ENCODE measurements at places on chromosomes 4 and X.
A peak's percentile ranks its signal among the peaks of the same experiment; 100 is the strongest.

DNA sequence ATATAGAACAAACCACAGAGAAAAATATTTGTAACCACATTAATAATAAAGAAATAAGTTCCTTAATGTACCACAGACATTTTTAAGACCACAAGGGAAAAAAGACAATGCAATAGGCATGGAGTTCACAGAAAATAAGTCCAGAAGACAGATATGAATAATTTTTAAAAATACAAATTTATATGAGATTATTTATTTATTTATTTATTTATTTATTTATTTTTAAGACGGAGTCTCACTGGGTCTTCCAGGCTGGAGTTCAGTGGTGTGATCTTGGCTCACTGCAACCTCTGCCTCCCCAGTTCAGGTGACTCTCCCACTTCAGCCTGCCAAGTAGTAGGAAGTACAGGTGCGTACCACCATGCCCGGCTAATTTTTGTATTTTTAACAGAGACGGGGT lies 53.7 kb downstream of the THAP9 start:
- no peak for DNase-seq

GRCh38 chrX:5842601-5843000 lies 386.1 kb downstream of the NLGN4X start:
- DNase-seq = no peak

DNA sequence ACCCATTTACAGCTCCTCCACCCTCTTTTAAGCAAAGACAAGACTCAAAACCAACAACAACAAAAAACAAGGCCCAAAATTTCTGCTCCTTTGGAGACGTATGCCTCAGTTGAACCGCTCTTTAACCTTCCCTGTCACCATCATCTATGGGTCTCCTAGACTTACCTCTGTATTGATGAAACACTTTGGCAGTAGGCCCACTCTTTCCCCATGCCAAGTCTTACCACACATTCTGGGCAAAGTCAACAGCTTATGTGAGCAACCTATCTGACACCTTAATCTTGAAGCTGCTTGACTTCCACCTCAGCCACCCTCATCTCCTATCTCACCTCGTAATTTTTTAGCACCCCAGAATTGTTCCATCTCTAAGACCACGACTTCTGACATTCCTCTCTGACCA lies 99.7 kb upstream of the CXorf66 start:
- DNase-seq = no peak

GRCh38 chrX:133214301-133214700 lies 3.9 kb downstream of the TFDP3 start:
- no peak for DNase-seq

DNA sequence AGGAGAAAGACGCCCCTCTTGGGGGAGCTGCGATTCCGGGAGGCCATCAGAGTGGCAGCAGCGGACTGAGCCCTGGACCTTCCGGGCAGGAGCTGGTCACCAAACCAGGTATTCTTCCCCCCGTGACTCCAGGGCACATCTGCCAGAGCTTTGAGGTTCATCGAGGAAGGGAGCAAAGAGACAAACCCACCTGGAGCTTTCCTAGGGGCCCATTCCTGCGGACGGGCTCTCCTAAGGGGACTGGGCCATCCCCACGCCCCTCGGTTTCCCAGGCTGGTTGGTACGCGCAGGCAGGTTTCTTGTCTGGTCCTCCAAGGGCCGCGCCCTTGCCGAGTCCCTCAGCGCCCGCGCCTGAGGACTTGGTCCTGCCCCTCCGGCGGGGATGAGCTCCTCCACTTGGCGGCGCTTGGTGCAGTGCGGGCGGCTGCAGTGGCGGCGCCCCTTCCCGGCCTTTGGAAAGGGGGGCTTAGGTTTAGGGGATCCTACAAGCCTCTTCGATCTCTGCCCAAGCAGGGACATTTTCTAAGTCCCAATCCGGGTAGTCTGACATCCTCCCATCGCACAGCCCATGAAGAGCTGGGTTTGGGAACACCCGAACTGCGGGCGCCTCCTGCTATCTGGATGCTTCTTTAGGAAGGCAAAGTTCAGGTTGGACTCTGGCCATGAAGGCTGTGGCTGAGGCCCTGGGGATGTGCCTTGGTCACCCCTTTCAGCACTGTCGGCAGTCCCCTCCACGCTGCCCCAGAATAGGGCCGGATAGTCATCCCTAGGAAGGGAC lies 538 bp downstream of the STBD1 start:
- peak; percentile 34 for DNase-seq

- peak; percentile 71 for DNase-seq
Measured at GRCh38 chr4:174318829-174319764, 35.4 kb downstream of the CEP44 start.

DNA sequence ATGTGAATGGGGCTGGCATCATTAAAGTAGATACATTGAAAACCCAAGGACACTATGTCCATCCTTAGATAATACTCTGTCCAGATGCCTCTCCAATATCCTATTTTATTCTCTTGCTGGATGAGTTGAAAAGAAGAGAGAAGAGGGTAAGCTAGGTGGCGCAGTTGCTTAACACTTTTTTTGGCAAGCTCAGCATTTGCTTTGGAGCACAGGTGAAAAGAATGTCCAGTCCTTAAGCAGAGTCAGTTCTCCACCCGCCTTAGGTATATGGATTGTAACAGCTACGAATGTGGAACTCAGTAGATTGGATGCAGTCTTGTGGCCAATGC lies 208.4 kb downstream of the NWD2 start:
- peak; percentile 91 for DNase-seq

DNA sequence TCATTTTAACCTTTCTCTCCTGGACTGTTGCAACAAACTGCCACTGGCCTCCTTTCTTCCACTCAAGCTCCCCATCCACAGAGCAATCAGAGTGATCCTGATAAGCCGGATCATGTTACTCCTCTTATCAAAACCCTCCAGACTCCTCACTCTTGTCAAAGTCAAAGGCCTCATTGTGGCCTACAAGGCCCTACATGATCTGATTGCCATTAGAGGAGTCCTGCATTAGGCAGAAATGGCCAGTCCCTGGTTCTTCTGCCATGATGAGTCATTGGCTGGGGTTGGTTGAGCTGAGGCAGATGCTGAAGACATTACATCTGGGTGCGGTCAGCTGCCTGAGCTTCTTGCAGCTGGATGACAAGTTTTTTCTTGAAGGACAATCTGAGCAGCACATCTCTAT lies 32.7 kb upstream of the CASK start:
- DNase-seq = no peak

GRCh38 chr4:57124145-57124544 lies 14.0 kb upstream of the IGFBP7 start:
- no peak for DNase-seq

Data from brain (organoid and tissue), 16 donors.